ENCODE measurements at places on chromosomes 6 and 20.

GRCh38 chr6:138004430-138005287 lies 102.6 kb downstream of the PERP start:
- DNase-seq: no peak

- DNase-seq: no peak
These were observed 5.7 kb upstream of the BACH2 start for GRCh38 chr6:90302320-90302719.

GRCh38 chr6:166073082-166073481 lies 94.6 kb downstream of the TBXT start:
- no peak for DNase-seq

DNA sequence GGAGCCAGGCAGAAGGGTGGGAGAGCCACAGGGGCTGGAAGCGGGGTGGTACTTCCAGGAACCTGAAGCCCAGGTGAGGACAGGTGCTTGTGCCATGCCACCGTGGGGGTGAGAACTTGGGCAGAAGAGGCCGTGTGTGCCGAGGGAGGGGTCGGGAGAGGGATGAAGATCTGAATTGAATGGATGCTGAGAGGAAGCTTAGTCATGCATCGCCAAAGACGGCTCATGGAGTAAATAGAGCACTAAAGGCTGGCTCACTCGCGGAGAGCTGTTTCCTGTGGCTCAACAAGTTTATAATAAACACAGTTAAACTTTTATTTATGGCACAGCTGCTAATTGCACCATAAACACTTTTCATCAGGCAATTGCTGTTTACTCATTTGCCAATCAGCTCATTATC lies 21.7 kb upstream of the MYT1 start:
- no peak for DNase-seq

- DNase-seq: no peak
These were observed 210.4 kb downstream of the ALDH8A1 start for GRCh38 chr6:134739299-134740026.

DNA sequence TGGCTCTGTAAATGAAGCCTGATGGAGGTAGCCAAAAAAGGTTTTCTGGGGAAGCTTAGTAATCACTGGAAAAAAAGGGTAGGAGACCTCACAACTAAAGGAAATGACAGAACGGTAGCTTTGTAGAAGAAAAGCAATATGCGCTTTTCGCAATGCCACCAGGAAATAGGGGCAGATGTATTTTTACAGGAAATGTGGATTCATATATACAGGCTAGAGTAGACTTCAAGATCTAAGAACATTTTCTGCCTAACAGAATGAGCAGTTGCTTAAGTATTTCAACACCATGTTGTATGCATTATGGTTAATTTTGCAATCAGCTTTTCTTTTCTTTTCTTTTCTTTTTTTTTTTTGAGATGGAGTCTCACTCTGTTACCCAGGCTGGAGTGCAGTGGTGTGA lies 219.6 kb downstream of the CD83 start:
- no peak for DNase-seq

DNA sequence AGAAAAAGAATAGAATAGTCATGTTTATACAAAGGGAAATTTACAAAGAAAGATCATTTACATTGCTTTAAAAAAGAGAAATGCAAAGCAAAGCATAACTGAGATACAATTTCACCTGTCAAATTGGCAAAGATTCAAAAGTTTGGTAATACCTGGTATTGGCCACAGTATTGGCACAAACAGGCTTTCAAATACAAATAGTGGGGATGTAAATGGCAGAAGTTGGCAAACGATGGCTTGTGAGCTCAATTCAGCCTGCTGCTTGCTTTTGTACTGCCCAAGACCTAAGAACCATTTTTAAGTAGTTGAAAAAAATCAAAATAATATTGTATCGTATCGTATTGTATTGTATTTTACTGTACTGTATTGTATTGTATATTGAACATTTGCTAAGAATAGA lies 194.5 kb upstream of the JAG1 start:
- no peak for DNase-seq

GRCh38 chr6:101516578-101516977 lies 123.1 kb downstream of the GRIK2 start:
- no peak for DNase-seq

DNA sequence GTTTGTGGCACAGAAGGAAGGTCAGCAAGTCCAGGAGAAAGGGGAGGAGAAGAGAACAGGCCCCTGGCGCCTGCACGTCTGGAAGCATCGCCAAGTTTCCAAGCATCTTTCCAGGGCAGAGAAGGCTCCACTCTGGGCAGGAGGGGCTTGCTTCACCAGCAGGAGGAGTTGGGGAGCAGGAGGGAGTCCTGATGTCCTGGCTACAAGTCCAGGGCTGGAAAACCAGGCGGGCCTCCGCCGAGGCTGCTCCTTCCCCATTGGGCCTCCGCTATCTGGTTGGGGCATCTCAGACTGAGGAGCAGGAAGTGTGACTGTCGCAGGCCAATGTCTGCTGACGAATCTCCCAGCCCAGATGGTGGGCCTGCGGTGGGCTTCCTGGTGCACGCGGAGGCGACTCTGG lies 421.9 kb downstream of the PREX1 start:
- DNase-seq: no peak

DNA sequence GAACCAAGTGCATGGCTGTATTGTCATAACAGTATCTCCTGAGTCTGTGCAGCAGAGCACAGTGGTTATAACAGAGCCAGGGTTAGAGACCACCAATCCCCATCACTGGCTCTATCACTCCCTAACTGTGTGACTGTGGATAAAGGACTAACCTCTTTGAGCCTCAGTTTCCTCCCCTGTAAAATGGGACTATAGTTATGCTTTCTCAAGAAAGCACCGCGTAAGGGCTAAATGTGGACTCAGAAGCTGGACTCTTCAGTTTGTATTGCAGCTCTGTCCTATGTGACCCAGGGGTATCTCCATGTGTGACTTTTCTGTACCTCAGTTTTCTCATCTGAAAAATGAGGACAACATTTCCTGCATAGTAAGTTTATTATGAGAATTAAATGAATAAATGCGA lies 59.9 kb downstream of the TRAM2 start:
- no peak for DNase-seq

DNA sequence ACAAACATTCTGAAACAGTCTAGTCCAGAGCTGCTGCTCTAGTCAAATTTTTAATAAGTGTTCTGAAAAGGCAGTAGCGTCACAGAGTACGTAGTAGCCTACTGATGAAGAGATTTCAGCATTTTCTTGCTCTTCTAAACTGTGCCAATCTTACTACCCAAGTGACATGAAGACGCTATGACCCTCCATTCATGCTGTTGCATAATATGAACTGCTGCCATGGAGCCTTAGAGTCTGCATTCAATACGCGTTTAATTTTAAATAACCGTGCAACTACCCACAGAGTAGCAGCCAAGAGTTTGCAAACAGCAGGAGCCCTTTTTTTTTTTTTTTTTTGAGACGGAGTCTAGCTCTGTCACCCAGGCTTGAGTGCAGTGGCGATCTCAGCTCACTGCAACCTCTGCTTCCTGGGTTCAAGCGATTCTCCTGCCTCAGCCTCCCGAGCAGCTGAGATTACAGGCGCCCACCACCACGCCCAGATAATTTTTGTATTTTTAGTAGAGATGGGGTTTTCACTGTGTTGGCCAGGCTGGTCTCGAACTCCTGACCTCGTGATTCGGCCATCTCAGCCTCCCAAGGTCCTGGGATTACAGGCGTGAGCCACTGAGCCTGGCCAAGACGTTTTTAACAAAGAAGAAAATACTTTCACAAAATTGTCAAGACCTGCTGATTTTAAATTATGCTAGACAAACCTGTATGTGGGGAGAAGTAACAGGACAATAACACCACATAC lies 44.3 kb downstream of the EZR start:
- DNase-seq: no peak

DNA sequence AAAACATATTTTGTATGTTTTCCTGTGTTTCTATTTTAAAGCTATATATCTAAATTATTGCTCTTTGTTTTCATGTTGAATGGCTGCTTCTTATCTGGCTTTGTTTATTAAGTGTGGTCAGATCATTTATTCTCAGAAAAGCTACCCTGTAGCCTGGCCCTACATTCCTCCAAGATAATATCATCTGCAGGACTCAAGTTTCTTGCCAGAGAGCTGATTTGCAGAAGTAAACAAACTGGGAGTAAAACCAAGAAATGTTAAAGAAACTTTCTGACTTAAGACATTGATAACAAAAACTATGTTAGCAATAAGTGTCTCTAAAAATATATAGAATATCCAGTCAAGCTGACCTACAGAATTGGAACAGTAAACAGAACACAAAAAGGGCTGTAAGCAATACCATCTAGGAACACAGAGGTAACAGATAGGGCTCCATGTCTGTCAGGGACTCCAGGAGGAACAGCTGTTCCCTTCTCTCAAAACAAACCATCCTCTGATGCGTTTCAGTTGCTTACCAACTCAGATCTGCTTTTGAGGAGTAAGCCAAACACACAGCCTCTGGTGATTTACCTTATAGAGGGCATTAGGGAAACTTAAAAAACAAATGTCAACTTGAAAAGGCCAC lies 17.5 kb upstream of the CEP85L start:
- no peak for DNase-seq

DNA sequence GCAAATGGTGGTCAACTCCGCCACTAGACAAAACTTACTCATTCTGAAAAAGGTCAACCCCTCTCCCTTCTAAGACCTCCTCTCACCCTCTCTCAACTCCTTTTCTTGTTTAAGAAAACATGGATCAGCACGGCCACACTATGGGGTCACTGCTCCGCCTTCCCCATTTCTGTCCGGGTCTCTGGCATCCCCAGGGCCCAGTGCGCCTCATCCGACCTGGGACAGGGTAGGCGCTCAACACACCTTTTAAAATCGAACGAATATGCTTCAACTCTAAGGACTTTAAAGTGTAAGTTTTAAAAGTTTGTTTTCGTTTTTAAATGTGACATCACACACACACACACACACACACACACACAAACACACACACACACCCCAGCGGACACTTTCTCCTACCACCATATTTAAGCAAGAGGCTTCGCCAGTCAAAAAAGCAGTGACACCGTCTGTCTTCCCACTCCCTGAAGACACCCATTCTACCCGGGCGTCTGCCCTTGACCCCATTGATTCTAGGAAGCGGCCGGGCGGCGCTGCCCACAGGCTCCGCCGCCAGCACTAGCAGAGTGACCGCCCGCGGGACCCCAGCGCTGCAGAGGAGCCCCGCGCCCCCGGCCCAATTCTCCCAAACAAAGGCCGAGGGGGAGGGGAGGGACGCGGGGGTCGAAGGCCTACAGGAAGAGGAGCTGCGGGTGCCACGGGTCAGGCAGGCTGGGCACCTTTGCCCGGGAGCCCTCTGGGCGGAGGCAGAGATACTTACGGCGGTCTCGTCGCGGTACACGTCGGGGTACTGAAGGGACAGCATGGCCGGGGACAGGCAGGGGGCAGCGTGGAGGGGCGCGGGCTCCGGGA lies 568 bp downstream of the PREP start:
- no peak for DNase-seq

DNA sequence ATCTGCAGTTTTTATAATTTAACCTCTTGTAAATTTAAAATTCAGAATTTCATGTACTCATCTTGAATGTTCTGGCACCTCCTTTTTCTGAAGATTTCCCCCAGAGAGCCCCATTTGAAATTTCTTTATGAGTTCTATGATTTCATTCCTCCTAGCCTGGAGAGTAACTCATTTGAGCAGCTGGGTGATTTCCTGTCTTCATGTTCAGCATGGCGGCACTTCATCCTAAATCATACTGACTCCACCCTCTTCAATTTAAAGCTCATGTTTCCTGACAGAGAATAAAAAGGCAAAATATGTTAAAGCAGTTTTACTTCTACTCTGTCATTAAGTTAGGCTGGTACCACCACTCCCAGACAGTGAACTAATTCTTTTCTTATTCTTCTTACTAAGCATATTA lies 250.9 kb upstream of the POU3F2 start:
- DNase-seq: no peak

- no peak for DNase-seq
These were observed 96.9 kb upstream of the SLC24A3 start for GRCh38 chr20:19115581-19115980.

- no peak for DNase-seq
These were observed 3.6 kb upstream of the VSTM2L start for GRCh38 chr20:37899105-37900045.

DNA sequence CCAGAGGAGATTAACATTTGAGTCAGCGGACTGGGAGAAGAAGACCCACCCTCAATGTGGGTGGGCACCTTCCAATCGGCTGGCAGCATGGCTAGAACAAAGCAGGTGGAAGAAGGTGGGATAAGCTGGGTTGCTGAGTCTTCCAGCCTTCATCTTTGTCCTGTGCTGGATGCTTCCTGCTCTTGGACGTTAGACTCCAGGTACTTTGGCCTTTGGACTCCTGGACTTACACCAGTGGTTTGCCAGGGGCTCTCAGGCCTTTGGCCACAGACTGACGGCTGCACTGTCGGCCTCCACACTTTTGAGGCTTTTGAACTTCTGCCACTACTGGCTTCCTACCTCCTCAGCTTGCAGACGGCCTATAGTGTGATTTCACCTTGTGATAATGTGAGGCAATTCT lies 50.8 kb downstream of the BCAS1 start:
- DNase-seq: no peak

DNA sequence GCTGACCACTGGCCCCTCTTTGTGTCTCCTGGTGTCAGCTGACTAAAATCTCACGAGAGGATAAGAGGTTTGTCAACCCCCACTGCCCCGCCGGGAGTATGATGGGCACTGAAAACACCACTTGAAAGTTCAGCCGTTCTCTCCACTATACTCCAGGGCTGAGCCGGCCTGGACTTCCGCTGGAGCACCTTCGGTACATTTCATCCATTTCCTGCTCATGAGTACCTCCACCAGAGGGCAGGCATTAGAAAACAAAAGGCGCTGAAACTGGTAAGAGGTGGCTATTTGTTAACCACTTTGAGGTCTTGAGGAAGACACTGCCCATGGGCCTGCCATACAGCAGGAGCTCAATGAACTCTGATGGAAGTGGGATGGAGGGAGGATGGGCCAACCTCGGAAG lies 17.9 kb upstream of the ANKRD60 start:
- DNase-seq: no peak

DNA sequence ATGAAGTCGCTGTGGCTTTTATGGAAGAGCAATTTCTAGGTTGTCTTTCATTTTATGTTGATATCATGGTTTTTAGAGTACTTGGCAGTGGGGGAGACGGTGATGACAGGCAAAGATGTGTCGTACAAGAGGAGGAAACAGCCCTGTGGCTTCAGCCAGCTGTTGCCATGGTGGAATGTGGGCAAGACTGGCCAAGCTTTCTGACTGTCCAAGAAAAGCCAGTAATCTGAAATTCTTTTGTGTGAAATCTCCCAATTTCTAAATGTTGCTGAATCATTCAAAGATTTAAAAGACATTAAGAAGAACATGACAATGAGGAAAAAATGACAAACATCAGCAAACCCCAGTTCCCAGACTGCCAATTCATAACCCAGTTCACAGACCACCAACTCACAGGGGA lies 23.1 kb downstream of the PFDN4 start:
- DNase-seq: no peak

GRCh38 chr20:62347445-62347844 lies 19.7 kb downstream of the LAMA5 start:
- no peak for DNase-seq

DNA sequence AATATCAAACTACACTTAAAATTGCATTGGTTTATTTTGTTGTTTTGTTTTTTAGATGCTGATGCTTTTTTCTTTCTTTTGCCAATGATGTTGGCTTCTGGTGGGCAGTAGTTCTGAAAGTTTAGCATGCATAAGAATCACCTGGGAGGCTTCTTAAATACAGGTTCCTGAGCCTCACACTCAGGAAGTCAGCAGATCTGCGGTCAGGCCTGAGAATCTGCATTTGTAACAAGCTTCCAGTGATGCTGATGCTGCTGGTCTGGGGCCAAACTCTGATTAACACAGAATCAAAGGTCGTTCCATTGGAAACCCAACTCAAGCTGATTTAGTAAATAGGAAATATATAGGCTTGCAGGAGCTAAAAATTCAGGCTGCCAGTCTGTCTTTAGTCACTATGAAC lies 412.9 kb upstream of the SPTLC3 start:
- no peak for DNase-seq
